ENCODE measurements at places on chromosomes 1 and 21.
A peak's percentile ranks its signal among the peaks of the same experiment; 100 is the strongest.

DNA sequence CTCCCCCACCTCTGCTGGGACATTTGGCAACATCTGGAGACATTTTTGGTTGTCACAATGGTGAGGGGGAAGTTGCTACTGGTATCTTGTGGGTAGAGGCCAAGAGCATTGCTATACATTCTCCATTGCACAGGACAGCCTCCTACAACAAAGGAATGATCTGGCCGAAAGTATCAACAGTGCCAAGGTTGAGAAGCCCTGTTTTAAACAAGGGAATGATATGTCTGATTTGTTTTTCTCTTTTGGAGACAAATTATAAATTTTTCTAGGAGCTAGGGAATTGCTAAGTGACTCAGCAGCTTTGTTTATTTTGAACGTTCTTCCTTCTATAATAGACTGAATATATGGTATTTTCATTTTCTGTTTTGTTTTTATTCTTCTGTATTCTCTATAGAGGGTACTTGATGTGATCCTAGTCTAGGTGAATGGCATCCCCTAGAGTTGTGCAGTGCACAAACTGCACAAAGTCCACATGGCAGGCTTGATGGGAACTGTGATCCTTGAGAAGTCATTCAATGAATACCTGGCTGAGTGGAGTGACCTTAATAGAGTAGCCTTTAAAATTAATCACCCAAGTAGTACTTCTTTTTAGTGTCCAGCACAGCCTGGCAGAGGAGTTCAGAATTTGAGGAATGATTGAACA is 288.6 kb upstream of the USP24 start:
- no peak for DNase-seq

GRCh38 chr1:221100611-221101010 is 221.4 kb downstream of the HLX start:
- DNase-seq = peak; percentile 86

DNA sequence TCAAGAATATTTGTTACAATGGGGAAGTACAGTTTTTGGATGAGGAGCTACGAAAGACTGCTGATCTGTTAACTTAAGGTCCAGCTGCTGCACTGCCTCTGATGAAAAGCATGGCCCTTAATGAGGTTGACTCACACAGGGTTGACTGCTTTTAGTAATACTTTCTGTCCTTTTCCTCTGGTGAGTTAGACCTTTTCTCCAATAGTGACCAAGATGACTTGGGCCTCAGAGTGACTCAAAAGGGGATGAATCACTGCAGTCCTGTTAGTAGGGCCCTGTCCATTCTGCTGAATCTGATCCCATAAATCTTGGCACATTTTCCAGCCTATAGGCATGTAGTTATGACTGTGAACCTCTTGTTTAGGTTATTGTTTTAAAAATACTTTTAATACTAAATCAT is 2.7 kb downstream of the DISP1 start:
- DNase-seq = peak; percentile 36

GRCh38 chr21:36773117-36773516 is 74.2 kb downstream of the SIM2 start:
- DNase-seq = peak; percentile 65

GRCh38 chr1:41726899-41727748 is 191.6 kb downstream of the HIVEP3 start:
- peak; percentile 71 for DNase-seq

- peak; percentile 61 for DNase-seq
Measured at GRCh38 chr1:24909388-24909898, 20.6 kb downstream of the RUNX3 start.

Measured in muscle of leg (tissue), 16 donors.